CD4-positive, alpha-beta T cell treated with Interleukin-1 beta for 1 hour (primary cell): ENCODE measurements at places on chromosomes 11 and 22.

GRCh38 chr11:43315966-43316365 lies 4.2 kb downstream of the API5 start:
- no peak for DNase-seq

GRCh38 chr11:69971741-69972140 lies 106.4 kb upstream of the ANO1 start:
- DNase-seq: no peak

DNA sequence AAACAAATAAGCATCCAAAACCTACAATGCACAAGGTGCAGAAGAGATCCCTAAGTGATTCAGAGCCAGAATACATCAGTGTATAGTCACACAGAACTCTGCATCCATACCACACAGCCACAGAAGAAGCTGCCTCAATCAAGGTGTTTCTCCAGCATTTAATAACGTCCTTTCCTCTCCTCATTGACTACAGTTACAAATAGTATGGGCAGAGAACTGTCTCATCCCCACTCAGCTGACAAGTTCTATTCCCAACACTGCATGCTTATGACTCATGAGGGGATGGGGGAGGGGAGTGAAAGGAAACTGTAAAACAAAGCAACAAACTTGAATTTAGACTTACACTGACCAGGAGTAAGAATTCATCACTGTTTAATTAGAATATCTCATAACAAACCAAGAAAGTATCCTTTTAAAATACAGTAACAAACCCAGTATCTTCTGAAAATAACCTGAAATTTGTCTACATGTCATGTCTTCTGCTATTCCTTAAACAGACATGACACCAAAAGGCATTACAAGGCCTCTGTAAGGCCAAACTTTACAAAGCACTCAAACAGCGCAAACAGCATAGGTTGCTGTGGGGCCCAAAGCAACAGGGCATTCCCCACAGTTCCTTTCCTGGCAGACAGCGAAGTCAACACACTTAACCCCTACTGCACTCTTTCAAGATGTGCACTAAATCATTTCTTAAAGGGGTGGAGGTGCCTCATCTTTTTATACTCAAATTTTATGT lies 29.3 kb downstream of the CELF1 start:
- peak; percentile 53 for DNase-seq

GRCh38 chr11:120655589-120655988 lies 144.0 kb downstream of the GRIK4 start:
- no peak for DNase-seq

GRCh38 chr11:119800171-119800570 lies 71.2 kb upstream of the NECTIN1 start:
- no peak for DNase-seq

GRCh38 chr22:31533374-31533773 lies 37.0 kb downstream of the SFI1 start:
- no peak for DNase-seq

GRCh38 chr11:34335331-34335730 lies 22.5 kb downstream of the ABTB2 start:
- no peak for DNase-seq

GRCh38 chr22:41660416-41660815 lies 28.3 kb downstream of the SNU13 start:
- DNase-seq: no peak
